NCI-H510A (cell line): ENCODE measurements at places on chromosomes 7 and 10.

- no peak for DNase-seq
These were observed 110.7 kb downstream of the INPP5A start for GRCh38 chr10:132648072-132648850.

- no peak for DNase-seq
These were observed 14.5 kb downstream of the CBX3 start for GRCh38 chr7:26216049-26216448.

GRCh38 chr10:51952056-51952455 is 252.7 kb upstream of the CSTF2T start:
- no peak for DNase-seq

- DNase-seq, result no peak
These were observed 341.1 kb downstream of the GRID1 start for GRCh38 chr10:86025509-86025908.

DNA sequence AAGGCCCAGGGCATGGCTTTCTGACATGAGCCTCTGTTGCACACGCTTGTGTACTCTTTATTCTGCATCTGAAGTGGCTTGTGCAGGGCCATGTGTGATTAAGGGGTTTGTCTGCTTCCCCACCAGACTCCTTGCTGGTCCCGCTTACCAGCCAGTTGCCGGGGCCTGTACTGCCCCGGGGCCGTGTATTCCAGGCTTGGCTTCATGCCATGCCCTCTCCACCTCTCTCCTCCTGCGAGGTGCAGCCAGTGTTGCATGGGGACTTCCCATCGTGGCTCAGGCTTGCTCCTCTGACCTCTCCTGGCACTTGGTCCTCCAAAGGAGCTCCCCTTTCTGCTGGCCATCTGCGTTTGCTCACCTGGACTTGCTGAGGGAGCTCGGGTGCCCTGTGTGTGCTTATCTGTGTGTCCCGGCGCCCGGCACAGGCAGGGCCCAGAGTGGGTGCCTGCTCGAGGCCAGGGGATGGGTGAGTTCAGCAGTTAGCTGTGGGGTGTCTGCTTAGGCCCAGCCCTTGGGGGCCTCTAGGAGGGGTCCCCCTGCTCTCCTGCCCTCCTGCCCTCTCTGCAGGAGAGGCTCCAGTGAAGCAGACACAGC is 11.0 kb upstream of the C10orf143 start:
- DNase-seq, result no peak

DNA sequence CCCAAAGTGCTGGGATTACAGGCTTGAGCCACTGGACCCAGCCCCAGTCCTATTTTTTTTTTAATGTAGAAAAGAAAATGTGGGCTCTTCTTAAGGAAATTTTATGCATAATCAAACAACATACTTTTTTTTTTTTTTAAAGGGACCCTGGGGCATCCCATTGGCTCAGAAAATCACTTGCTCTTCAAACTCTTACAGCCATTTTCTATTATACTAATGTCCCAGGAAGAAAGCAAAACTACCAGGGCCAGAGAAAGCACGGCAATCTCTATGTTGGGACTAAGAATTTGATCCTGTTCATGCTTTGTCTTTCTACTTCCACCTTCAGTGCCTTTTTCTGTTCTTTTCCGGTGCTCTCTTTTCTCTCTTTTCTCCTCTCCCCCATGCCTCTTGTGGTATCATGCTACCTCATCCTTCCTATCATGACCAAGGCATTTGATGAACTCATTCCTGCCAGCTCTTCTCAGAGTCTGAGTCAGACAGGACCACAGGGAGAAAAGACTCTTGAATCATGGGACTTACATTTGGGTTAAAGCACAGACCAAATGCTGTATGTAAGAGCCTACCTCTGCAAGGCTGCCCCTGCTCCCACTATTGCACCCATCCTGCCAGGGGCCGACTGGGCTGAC is 76.4 kb upstream of the CCNY start:
- no peak for DNase-seq

GRCh38 chr10:29980084-29980483 is 79.3 kb downstream of the JCAD start:
- DNase-seq, result no peak

DNA sequence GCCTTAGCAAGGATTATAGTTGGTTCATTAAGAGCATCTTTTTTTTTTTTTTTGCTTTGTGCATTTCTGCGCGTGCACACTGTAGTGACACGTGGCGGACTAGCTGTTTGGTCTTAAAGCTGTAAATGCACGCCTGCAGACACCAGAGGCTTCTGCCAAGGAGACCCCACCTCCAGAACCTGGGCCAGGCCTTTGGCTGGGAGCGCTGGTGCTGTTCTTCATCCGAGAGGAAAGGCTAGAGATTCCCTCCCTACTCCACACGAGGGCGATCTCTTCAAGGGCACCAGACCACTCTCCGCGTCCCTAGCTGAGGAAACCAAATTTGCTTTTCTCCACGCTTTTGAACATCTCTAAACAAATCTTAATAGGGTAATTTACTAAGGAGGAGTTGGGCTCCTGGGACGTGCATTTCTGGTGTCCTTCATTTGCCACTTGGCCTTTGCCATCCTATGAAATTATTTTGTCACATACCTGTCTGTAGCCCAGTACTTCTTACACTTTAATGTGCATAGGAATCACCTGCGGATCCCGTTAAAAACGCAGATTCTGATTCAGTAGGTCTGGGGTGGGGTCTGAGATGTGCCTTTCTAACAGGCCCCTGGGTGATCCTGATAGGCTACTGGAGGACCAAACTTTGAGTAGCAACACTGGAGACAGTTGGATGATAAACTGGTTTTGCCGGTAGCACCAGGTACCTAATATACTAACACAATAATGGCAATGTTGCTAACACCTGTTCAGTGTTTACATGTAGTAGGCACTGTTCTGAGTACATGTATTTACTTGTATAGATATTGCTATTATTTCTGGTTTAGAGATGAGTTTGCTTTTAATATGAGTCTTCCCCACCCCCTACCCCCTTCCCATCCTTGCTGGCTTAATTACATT is 1.3 kb upstream of the SLC26A5 start:
- DNase-seq, result peak; percentile 57

GRCh38 chr7:158313931-158314330 is 273.7 kb downstream of the PTPRN2 start:
- DNase-seq, result no peak

GRCh38 chr10:130454543-130455000 is 318.4 kb downstream of the GLRX3 start:
- no peak for DNase-seq

DNA sequence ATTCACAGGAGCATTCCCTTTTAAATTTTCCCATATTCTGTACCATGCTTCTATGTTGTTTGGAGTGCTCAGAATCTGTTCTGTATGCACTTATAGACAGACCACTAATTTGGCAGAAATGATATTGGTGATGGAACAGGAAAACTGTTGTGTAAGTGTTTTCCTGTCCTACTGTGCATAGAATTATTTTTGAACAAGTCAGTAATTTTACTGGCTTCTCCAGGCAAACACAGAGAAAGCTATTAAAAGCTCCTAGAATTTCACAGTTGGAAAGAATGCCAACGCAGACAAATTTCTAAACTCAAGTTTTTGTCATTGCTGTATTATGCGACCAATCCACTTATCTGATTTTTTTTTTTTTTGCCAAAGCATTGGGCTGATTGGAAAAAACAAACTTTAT is 55.7 kb downstream of the ANKMY2 start:
- no peak for DNase-seq
